ENCODE measurements at places on chromosomes 7 and 10. TPM values are rescaled to one million over a fixed set of nuclear protein-coding genes. Genes with fewer than 3 reads are reported as not detected.

Gene CHAT
- total RNA-seq = not detected

Gene AKR1C2
- 44.7 TPM for total RNA-seq

Gene PALD1
- total RNA-seq = 11.5 TPM

Gene STRIP2
- 0.58 TPM for total RNA-seq

Gene CPED1
- total RNA-seq = 201 TPM

Gene LBX1
- not detected for total RNA-seq

Gene LRRC4
- total RNA-seq = 5.1 TPM

- no peaks in the 10 kb centered on the region for H3K4me1 ChIP-seq
- no peak for DNase-seq
- no peak overlapping the region for H3K27ac ChIP-seq
- no peaks in the 10 kb centered on the region for H3K27me3 ChIP-seq
These were observed 22.8 kb downstream of the FRMPD2 start for GRCh38 chr10:48251525-48252353.

- peak; percentile 86 for DNase-seq
- H3K27ac ChIP-seq = no peak overlapping the region
- peak overlapping the region; percentile 5 for H3K4me3 ChIP-seq
- no peaks in the 10 kb centered on the region for H3K27me3 ChIP-seq
- no peaks in the 10 kb centered on the region for H3K4me1 ChIP-seq
- no peaks in the 10 kb centered on the region for H3K36me3 ChIP-seq
These were observed 3.7 kb downstream of the ELOVL3 start for GRCh38 chr10:102229810-102230263.

- DNase-seq = no peak
- no peak overlapping the region for H3K4me3 ChIP-seq
- no peaks in the 10 kb centered on the region for H3K36me3 ChIP-seq
- H3K4me1 ChIP-seq = no peaks in the 10 kb centered on the region
- H3K27ac ChIP-seq = no peak overlapping the region
These were observed 34.3 kb downstream of the TET1 start for GRCh38 chr10:68594405-68594804.

GRCh38 chr7:11609096-11609670 is 222.8 kb downstream of the THSD7A start:
- no peak overlapping the region for H3K4me3 ChIP-seq
- H3K27ac ChIP-seq = no peak overlapping the region
- DNase-seq = no peak
- no peaks in the 10 kb centered on the region for H3K36me3 ChIP-seq
- no peaks in the 10 kb centered on the region for H3K27me3 ChIP-seq

DNA sequence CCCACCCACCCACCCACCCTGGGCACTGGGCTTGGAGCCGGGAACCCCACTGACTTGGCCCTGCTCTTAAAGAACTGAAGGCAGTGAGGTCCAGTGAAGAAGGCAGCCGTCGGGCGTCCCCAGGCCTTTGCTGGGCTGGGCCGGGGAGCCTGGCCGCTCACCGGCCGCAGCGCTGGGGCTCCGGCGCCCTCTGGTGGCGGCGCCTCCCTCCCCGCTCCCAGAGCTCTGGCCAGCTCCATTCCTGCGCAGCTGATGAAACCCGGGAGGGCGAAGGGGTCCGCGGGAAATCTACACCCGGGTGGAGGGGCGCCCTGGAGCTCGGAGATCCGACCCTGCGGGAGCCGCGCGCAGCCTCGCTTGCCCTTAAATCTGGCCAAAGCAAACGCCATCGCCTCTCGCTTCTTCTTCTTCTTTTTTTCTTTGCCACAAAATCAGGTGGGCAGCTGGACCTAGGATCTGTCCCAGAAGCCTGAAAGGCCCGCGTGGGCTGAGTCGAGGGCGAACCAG is 1.7 kb upstream of the CXCL12 start:
- peak; percentile 74 for DNase-seq
- no peaks in the 10 kb centered on the region for H3K36me3 ChIP-seq
- no peaks in the 10 kb centered on the region for H3K27me3 ChIP-seq
- H3K4me3 ChIP-seq = no peak overlapping the region
- H3K4me1 ChIP-seq = no peaks in the 10 kb centered on the region

- no peak overlapping the region for H3K4me3 ChIP-seq
- H3K27me3 ChIP-seq = no peaks in the 10 kb centered on the region
- no peaks in the 10 kb centered on the region for H3K36me3 ChIP-seq
- no peak for DNase-seq
- no peak overlapping the region for H3K27ac ChIP-seq
- H3K4me1 ChIP-seq = no peaks in the 10 kb centered on the region
These were observed 49.0 kb downstream of the PIK3AP1 start for GRCh38 chr10:96671211-96671890.

DNA sequence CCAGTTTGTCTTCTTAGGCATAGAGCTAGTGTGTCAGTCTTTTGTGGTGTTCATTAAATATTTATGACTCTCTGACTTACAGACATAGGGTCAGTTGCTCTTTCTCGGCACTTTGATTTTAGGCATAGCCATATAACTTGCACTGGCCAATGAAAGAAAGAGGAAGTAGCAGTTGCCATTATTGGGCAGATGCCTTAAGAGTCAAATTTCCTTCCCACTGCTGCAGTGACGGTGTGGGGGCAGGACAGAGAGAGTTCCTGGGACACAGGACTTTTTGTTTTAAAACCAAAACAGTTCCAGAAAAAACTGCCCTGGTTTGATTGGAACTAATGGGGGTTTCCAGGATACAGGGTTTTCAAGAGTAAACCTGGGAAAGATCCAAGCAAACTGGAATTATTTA is 60.2 kb upstream of the PHF14 start:
- DNase-seq = no peak
- H3K27me3 ChIP-seq = no peaks in the 10 kb centered on the region
- no peak overlapping the region for H3K4me3 ChIP-seq
- H3K4me1 ChIP-seq = no peaks in the 10 kb centered on the region

- no peak overlapping the region for H3K4me3 ChIP-seq
- no peaks in the 10 kb centered on the region for H3K27me3 ChIP-seq
- H3K27ac ChIP-seq = no peak overlapping the region
These were observed 85.7 kb upstream of the INHBA start for GRCh38 chr7:41788556-41788955.

- DNase-seq = no peak
- H3K4me3 ChIP-seq = no peak overlapping the region
- no peak overlapping the region for H3K27ac ChIP-seq
- no peaks in the 10 kb centered on the region for H3K27me3 ChIP-seq
- no peaks in the 10 kb centered on the region for H3K36me3 ChIP-seq
These were observed 276.5 kb downstream of the HDAC9 start for GRCh38 chr7:18771834-18772566.

GRCh38 chr7:128410451-128410753 is 620 bp upstream of the IMPDH1 start:
- no peaks in the 10 kb centered on the region for H3K27me3 ChIP-seq
- DNase-seq = no peak
- no peaks in the 10 kb centered on the region for H3K36me3 ChIP-seq
- H3K4me3 ChIP-seq = peak overlapping the region; percentile 56
- no peaks in the 10 kb centered on the region for H3K4me1 ChIP-seq

DNA sequence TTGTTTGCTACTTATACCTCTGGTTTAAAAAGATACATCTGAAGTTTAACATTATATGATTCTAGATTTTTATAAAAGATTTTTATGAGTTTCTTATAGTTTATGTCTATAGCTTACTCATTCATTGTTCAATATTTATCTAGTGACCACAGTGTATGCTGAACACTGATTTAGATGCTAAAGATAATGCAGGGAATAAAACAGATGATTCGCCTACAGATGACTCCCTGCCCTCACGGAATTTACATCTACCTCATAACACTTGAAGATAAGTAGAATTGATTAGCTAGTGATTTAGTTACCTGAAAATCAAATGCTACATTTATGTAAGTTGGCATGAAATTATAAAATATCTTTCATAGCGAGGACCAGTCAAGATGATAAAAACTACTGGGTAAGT is 105.8 kb downstream of the HIPK2 start:
- H3K4me3 ChIP-seq = no peak overlapping the region
- no peaks in the 10 kb centered on the region for H3K36me3 ChIP-seq
- H3K4me1 ChIP-seq = no peaks in the 10 kb centered on the region
- no peak overlapping the region for H3K27ac ChIP-seq
- no peak for DNase-seq

- DNase-seq = no peak
- H3K4me3 ChIP-seq = no peak overlapping the region
These were observed 77.6 kb downstream of the VTI1A start for GRCh38 chr10:112524641-112525040.

GRCh38 chr10:106302961-106303360 is 861.5 kb downstream of the SORCS1 start:
- H3K36me3 ChIP-seq = no peaks in the 10 kb centered on the region
- H3K27me3 ChIP-seq = no peaks in the 10 kb centered on the region
- no peak overlapping the region for H3K4me3 ChIP-seq
- H3K27ac ChIP-seq = no peak overlapping the region
- DNase-seq = no peak

- H3K4me3 ChIP-seq = no peak overlapping the region
- no peaks in the 10 kb centered on the region for H3K4me1 ChIP-seq
These were observed 72.5 kb upstream of the ANKRD1 start for GRCh38 chr10:90993340-90993739.
